Right cardiac atrium (tissue), 5 donors: ENCODE measurements at places on chromosomes 4 and X. TPM values are rescaled to one million over a fixed set of nuclear protein-coding genes. Genes with fewer than 3 reads are reported as not detected.
A peak's percentile ranks its signal among the peaks of the same experiment; 100 is the strongest.

Gene MAGEA8
- polyA plus RNA-seq, result not detected

Gene HMGN5
- polyA plus RNA-seq, result 18.4 TPM

Gene ADAMTS3
- polyA plus RNA-seq, result 0.70 TPM

Gene CT45A2
- polyA plus RNA-seq, result not detected

Gene PCYT1B
- polyA plus RNA-seq, result 4.9 TPM

Gene GNRHR
- not detected for polyA plus RNA-seq

Gene MAP7D2
- 0.68 TPM for polyA plus RNA-seq

Gene NIPAL1
- 0.20 TPM for polyA plus RNA-seq

Gene BEX1
- 25.8 TPM for polyA plus RNA-seq

Gene TCEAL9
- 99.5 TPM for polyA plus RNA-seq

Gene MSX1
- polyA plus RNA-seq, result 3.6 TPM

Gene TBX22
- polyA plus RNA-seq, result 0.07 TPM

Gene POLA1
- polyA plus RNA-seq, result 3.6 TPM

DNA sequence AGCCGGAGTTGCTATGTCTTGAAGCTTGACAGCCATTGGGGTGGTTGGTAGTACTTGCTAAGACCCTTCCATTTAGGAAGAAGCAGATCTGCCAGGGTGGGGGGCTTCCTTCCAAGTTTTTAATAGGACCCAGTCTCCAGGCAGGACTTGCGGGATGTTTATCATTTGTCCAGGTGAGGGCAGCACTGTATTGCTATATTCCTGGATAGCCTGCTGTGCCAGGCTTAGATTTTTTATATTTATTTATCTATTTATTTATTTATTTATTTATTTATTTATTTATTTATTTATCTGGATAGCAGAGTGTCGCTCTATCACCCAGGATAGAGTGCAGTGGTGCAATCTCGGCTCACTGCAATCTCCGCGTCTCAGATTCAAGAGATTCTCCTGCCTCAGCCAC is 87.4 kb upstream of the CT45A1 start:
- DNase-seq, result no peak

DNA sequence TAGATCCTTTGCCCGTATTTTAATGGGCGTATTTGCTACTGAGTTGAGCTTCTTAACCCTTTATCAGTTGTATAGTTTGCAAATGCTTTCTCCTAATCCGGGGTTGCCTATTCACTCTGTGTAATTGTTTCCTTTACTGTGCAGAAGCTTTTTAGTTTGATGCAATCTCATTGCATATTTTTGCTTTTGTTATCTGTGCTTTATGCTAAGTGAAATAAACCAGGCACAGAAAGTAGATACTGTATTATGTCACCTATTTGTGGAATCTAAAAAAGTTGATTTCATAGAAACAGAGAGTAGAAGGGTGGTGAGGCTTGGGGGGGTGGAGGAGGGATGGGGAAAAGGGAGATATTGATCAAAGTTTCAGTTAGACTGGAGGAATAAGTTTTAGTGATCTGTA is 17.7 kb downstream of the OGT start:
- DNase-seq, result no peak

GRCh38 chr4:53593765-53594164 is 2.5 kb upstream of the LNX1 start:
- DNase-seq, result no peak

GRCh38 chr4:77695774-77696173 is 90.2 kb downstream of the CXCL13 start:
- DNase-seq, result no peak

- no peak for DNase-seq
These were observed 178.7 kb downstream of the RASL11B start for GRCh38 chr4:53040851-53041250.

- no peak for DNase-seq
These were observed 18.9 kb upstream of the SH3KBP1 start for GRCh38 chrX:19906293-19906692.

- no peak for DNase-seq
These were observed 36.5 kb upstream of the GLRA3 start for GRCh38 chr4:174865418-174865985.

DNA sequence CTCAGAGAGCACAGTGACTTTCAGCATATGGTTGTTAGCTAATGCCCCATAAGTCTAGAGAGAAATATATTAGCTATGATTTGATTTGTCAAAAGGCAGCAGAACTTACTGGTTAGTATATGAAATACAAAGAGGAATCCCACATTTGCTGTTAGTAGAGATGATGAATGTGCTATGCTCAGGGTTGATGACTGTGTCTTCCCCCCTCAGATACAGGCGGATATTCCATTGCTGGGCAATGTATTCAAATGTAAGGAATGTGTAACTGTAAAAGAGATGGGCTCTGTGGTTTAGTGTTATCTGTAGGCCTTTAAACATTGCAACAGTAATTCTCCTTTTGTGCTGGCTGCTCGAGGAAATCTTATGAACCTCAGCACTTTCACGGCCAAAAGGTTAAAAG is 528.9 kb upstream of the ARX start:
- no peak for DNase-seq

- DNase-seq, result peak; percentile 6
These were observed 168.1 kb downstream of the GLRA2 start for GRCh38 chrX:14697451-14697850.

- DNase-seq, result no peak
These were observed 65.2 kb downstream of the FAM13A start for GRCh38 chr4:88991746-88992145.

- DNase-seq, result no peak
These were observed 344.2 kb downstream of the GRIA2 start for GRCh38 chr4:157564771-157565170.

GRCh38 chr4:19772581-19772980 is 479.1 kb upstream of the SLIT2 start:
- DNase-seq, result no peak

DNA sequence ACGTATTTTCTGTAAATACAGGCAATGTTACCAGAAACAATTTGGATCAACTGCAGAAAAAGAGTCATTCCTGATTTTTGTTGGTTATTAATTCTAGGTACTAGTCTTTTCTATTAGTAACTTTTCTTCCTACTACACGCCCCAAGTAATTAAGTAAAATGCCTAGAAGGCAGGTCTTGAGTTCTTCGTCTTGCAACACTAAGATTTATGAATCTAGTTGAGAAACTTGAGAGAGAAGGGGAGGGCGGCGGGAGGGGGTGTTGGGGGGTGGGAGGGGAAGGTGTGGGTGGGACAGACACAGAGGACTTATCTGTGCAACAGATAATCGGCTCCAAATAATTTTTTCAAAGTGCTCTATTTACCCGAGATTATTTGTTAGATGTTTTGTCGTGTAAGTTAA is 3.0 kb downstream of the RAP2C start:
- DNase-seq, result no peak

DNA sequence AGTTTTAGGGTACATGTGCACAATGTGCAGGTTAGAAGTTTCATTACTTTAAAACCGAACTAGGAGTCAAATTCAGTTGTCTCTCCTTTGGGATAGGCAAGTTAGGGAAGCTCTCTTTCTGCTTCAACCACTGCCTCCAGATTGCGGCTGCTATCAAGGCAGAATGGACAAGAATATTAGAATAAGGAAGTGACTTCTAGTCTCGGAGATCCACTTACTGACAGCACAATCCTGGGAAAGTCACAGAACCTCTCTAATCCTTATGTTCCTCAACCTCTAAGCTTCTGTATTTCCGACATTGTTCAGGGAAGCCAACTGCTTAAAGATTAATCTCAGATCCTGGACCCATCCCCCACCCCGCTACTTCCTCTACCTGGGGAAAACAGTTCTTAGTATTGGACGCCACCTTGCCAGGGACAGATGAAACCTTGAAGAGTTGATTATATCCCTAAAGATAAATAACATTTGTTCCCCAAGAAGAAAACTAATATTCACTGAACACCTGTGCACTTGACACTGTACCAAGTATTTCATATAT is 2.1 kb downstream of the NUP62CL start:
- DNase-seq, result no peak

DNA sequence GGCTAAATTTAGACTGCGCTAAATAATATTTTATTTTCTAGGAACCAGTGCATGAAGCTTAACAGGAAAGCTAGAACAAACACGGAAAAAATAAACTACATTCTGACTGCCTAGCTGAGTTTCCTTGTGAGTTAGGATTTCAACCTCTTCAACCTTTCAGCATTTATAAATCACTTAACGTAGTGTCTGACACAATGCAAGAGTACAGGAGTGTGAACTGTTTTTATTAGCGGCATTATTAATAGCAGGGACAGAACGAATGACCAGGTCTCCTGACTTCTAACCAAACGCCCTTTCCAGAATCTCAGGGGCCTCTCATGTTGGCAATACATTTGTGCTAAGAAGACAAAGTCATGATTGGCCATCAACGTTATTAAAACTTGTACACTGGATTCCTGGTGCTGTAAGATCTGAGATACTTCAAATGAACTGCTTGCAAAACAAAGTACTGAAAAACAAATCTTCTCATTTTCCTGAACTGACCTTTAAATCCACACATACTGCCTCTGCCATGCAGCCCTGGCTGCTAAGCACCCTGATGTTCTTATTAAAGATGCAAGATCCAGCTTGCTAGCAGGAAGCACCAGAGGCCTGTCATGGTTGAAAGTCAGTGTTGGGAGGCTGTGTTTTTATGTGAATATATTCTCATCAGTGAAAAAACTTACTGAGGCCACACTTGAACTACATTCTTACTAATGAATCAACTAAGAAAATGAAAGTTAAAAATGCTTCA is 380.4 kb upstream of the CPEB2 start:
- DNase-seq, result no peak

DNA sequence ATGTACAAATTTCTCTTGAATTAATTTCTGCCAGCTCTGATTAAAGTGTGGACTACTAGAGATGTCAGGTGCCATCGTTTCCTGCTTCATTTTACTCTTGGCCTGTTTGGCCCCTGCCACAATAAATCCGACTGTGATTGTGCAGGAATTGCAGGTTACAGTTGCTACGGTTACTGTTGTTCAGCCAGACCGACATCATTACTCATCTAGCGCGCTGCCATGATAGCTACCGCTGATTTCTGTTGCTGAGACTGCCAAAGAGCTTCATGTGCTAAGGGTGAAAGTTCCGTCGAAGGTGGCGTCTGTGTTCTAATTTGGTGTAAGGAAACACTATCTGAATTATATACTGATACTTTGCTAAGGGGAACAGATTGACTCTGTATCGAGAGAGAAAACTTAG is 22.1 kb downstream of the SLIT2 start:
- no peak for DNase-seq
